ENCODE measurements at places on chromosomes 2 and 18.

DNA sequence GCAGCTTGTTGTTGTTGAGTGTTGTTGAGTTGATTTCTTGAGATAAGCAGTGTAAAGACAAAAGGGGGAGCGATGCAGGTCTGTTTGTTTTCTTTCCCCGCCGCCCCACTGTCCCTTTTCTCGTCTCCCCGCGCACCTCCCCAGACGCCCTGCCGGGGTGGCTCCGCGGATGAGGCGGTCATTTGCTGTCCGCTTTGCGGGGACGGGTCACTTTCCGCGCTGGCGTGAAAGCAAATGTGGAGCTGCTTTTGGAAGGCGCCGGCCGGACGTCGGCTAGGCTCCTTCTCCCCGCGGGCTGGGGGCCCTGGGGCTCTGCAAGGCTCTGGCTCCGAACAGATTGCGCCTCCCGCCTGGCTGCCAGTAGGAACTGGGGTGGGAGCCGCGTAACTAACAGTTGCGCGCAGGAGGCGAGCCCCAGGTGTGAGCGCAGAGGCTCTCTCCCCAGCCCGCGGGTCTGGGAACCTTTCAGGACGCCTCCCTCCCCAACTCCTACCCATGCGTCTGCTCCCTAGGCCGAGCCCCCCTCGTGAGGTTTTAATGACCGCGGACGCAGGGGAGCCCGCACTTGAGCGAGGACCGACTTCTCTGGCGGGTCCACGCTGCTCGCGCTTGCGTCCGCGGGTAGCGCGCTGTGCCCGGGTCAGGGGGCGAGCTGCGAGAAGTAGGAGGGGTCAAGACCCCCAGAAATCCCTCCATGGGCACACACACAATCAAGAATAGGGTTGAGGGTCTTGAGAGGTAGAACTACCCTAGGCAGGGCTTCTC lies 146.6 kb downstream of the MEIS1 start:
- no peak for DNase-seq

- no peak for DNase-seq
Measured at GRCh38 chr2:56693501-56693900, 509.7 kb downstream of the CCDC85A start.

DNA sequence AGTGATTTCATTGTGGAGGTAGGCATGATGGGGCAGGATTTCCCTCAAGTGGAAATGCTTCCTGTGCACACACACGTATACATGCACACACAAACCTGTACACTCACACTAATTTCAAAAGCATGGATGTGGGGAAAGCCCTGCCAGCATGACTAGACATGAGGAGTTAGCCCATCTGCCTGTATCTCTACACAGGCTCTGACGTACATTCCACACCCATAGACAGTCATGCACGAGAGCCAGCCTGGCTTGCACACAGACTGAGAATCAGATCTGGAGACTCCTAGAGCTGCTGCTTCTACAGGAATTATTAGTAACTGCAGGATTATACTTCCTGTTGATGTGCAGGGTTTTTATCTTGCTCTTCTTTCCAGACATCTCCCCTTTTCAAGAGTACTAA lies 27.3 kb upstream of the NFU1 start:
- no peak for DNase-seq

- DNase-seq = no peak
Measured at GRCh38 chr2:41736586-41736985, 311.2 kb upstream of the PKDCC start.

DNA sequence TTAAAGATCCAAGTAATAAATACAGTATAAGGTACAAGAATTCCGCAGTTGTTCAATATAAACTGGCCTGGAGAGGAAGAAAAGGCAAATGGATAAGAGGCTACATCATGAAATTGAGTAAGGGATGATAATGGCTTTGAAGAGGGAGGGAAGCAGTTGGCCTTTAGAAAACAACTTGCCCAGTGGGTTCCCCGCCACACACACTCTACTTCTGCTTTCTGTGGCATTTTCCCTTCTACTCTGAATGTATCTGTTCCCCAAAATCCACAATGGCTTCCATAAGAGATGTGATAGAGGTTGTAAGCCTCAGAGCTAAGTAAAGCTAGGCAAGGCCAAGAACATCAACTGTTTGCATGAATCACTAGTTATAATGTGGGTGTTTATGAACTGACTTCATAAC lies 221.3 kb downstream of the MBD2 start:
- no peak for DNase-seq

GRCh38 chr2:167686691-167687090 lies 560.7 kb downstream of the STK39 start:
- no peak for DNase-seq

- DNase-seq = no peak
Measured at GRCh38 chr2:241967467-241968144, 98.1 kb downstream of the RTP5 start.

DNA sequence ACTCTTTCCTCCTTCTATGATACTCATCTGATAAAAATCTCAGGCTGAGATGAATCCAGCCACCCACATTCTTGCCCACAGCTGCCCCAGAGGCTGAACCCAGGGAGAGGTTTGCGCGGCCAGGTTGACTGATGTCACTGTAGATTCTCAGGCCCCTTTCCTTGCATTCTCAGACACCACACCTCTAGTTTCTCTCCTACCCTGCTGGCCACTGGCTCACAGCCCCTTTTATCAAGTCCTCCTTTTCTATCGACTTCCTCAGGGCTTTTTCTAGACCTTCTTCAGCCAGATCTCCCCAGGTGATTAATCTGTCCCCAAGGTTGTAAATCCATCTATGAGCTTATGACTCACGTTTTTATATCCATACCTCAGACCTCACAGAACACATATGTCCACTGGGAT lies 99.8 kb downstream of the TACR1 start:
- DNase-seq = no peak

GRCh38 chr18:61741881-61742454 lies 150.8 kb downstream of the RNF152 start:
- no peak for DNase-seq

- no peak for DNase-seq
Measured at GRCh38 chr2:137250401-137250800, 485.1 kb downstream of the THSD7B start.

GRCh38 chr2:1132328-1132969 lies 181.8 kb downstream of the SNTG2 start:
- DNase-seq = no peak

GRCh38 chr2:216775043-216775453 lies 79.7 kb upstream of the IGFBP5 start:
- DNase-seq = no peak

- DNase-seq = no peak
Measured at GRCh38 chr2:205408696-205409095, 273.6 kb upstream of the NRP2 start.

DNA sequence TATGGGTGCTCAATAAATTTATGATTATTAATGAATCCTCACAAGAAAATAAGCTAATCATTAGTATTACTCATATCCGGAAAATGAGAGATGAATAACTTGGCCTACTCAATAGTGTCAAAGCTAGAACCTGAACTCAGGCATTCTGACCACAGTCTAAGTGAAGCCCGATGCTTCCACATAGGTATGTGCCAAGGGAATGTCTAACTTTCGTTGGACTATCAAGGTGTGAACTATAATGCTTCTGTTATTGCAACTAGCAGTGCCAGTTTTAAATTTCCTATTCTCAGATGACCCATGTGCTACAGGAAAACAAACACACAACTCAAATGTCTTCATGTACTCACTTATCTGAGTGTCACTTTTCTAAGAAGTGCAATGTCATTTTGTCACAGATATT lies 1.8 kb downstream of the BARD1 start:
- no peak for DNase-seq

DNA sequence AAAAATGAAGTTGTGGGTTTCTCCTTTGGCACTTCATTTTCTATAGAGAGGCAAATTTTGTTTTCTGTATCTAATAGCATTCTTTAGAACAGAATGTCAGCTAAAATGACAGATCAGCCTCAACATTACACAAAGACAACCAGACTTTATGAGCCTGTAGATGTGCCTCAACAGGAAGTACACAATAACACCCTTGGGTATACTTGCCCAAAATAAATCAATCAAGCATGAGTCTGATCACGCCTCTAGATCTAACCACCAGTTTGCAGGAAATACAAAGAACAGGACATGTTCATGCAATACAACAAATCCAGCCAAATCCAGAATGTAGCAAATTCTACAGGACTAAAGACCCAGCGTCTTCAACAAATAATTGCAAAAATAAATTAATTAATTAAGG lies 11.2 kb upstream of the DAPL1 start:
- DNase-seq = no peak

DNA sequence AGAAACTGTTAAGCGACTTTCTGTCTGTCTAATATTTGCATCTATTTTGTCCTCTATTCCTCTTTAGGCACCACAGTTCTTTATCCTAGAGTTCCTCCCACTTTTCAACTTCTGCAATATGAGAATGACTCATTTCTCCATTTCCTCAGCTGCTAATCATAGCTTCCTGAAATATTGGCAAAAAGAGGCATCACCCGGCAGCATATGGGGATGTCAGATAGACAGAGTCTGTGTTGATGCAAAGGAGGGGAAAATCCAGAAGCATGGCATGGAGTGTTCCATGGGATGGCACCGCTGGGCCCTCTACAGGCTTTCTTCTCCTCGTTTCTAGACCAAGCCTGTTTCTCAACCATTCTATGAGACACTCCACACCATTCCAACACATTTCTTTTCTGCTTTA lies 93.4 kb downstream of the DOCK10 start:
- DNase-seq = peak; percentile 89

- DNase-seq = no peak
Measured at GRCh38 chr2:162243294-162243693, at the start of gene FAP. FAP (minus strand) TSS chr2:162243445; CDS start chr2:162243327, 118 bp downstream.

- no peak for DNase-seq
Measured at GRCh38 chr2:121825003-121825950, 69.8 kb downstream of the TSN start.

DNA sequence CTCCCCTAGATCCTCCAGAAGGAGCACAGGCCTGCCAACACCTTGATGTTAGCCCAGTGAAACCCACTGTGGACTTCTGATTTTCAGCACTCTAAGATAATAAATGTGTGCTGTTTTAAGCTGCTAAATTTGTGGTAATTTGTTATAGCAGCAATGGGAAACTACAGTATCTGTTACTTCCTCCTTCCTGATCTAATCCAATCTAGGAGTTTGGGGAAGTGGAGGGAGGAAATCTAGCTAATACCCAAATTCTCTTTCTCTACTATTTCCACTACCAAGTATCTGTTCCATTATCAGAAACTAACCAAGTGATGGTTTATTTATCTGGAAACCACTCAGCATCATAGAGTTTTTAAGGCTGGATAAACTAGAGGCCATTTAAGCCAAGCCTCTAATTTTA lies 64.9 kb downstream of the AFF3 start:
- no peak for DNase-seq

- DNase-seq = no peak
Measured at GRCh38 chr2:8015848-8016600, 665.8 kb upstream of the ID2 start.

GRCh38 chr2:42568401-42569115 lies at the start of gene MTA3:
MTA3 (plus strand) TSS chr2:42568632; CDS start chr2:42568746, 114 bp downstream.
- DNase-seq = no peak

DNA sequence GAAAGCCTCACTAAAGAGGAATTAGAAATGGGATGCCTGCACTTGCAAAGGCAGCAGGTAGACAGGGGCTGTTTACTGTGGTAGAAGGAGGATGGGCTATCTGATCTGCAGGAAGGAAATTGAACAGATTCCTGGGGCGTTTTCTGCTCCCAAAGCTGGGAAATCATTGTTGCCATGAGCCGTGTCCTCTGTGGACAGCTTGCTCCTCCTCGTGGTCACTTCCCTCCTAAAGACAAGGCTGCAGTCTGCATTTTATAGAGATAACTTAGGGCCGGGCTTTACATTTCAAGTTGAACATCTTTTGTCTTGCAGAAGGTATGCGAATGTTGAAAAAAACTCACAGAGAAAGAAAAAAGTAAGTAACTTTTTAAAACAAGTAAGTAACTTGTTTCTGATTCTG lies 50.9 kb downstream of the DCDC2C start:
- DNase-seq = no peak

- DNase-seq = no peak
Measured at GRCh38 chr2:9152975-9153642, 53.5 kb upstream of the ASAP2 start.

DNA sequence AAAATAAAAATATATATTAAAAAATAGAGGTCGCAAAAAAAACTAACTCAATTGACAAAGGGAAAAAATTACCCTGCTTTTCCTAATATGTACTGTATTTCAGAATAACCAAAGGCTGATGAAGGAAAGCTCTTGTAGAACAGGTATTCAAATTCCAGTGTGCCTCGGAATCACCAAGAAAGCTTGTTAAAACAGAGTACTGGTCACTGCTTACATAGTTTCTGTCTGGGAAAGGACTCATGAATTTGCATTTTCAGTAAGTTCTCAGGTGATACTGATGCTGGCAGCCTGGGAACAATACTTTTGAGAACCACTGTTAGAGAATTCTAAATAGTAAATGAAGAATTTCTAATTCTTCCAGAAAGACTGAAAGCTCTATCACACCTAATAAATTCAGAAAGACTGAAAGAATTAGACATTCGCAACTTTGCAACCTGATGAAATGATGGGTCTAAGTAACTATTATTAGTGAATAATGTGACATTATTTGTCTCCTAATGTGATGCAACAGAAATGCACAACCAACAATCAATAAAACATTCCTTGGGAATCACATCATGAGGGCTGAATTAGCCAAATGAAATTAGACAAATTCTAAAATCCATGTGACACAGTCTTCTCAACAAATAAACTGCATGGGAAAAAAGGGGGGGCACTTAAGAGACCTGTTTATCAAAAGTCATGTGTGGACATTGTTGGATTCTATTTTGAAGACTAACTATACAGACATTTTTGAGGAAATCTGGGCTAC lies 21.9 kb downstream of the RPRD1A start:
- DNase-seq = no peak

DNA sequence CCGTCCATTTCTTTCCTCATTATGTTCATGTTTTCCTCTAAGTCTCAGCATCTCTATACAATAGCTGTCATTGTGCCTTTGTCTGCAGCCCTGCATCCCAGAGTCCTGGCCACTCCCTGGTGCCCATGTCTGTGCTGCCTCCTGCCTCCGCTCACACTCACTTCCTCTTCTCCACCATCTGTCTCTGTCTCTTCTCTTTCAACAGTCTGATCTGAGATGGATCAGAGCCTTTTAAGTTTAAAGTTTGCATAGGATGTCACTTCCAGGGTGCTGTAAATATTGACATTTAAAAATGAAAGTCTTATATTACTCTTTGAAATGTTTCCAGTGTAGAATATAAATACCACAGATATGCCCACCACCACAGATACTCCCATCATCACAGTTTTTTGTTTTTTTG lies 42.7 kb downstream of the UBE2F start:
- DNase-seq = no peak

DNA sequence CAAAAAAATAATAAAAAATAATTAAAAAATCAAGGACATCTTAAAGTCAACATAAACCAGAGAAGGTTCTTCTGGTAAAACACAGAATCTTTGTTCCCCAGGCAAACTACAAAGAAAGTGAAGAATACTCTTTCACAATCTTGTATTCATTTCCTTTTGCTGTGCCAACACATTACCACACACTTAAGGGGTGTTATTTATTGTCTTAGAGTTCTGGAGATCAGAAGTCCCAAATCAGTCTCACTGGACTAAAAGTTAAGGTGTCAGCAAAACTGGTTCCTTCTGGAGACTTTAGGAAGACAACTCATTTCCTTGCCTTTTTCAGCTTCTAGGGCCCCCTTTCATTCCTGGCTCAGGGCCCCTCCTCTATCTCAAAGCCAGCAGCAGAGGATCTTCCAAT lies 12.2 kb upstream of the CAB39 start:
- DNase-seq = peak; percentile 65

- DNase-seq = no peak
Measured at GRCh38 chr18:76524900-76525698, 30.1 kb upstream of the ZNF516 start.

GRCh38 chr18:26386002-26386401 lies 159.8 kb downstream of the TAF4B start:
- DNase-seq = no peak

- no peak for DNase-seq
Measured at GRCh38 chr2:3277050-3277747, 100.4 kb downstream of the EIPR1 start.
